ENCODE measurements at places on chromosomes 6 and 20. TPM values are rescaled to one million over a fixed set of nuclear protein-coding genes. Genes with fewer than 3 reads are reported as not detected.

DNA sequence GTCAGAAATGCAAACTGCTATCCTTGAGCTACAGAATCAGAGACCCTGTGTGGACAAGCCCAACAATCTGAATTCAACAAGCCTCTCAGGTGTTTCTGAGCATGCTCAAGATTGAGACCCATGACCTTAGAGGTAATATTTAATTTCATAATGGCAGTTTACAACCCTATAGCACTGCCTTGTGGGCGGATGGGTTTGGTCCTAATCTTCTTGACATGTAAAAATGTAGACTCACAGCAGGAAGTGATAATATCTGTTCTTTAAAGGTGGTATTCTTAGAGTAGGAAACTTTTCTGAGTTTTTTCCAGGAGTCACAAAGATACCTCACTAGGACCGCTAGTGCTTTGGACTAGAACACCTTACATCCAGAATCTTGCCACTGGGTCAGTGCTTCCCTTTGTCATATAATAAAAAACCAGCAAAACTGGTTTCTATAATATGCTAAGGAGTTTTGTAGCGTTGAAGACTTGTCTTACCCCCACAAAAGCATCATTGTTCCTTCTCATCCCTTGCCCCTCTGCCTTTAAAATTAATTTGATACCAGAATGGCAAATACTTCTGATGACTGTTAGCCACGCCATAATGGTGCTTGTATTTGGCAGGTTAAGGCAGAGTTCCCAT, 52.6 kb downstream of the E2F3 start:
- H3K4me1 ChIP-seq, result peaks cover 32% of the 10 kb centered on the region
- DNase-seq, result peak; percentile 28
- peaks cover 48% of the 10 kb centered on the region for H3K36me3 ChIP-seq
- H3K27me3 ChIP-seq, result no peaks in the 10 kb centered on the region
- H3K27ac ChIP-seq, result peak overlapping the region; percentile 1

- H3K4me3 ChIP-seq, result no peak overlapping the region
- no peaks in the 10 kb centered on the region for H3K4me1 ChIP-seq
- no peak for DNase-seq
- no peaks in the 10 kb centered on the region for H3K36me3 ChIP-seq
- peaks cover 7% of the 10 kb centered on the region for H3K27me3 ChIP-seq
These were observed 277.1 kb upstream of the ECI2 start for GRCh38 chr6:4412488-4412887.

- peaks cover 1% of the 10 kb centered on the region for H3K4me1 ChIP-seq
- H3K4me3 ChIP-seq, result no peak overlapping the region
- H3K27ac ChIP-seq, result no peak overlapping the region
These were observed 163.6 kb upstream of the CENPW start for GRCh38 chr6:126176282-126176681.

GRCh38 chr6:3803627-3804468, 45.3 kb upstream of the FAM50B start:
- no peak overlapping the region for H3K27ac ChIP-seq
- no peak for DNase-seq
- H3K36me3 ChIP-seq, result no peaks in the 10 kb centered on the region
- peaks cover 1% of the 10 kb centered on the region for H3K27me3 ChIP-seq
- no peak overlapping the region for H3K4me3 ChIP-seq
- peaks cover 3% of the 10 kb centered on the region for H3K4me1 ChIP-seq

- H3K27me3 ChIP-seq, result no peaks in the 10 kb centered on the region
- peaks cover 21% of the 10 kb centered on the region for H3K36me3 ChIP-seq
- no peak for DNase-seq
- H3K27ac ChIP-seq, result no peak overlapping the region
These were observed 10.9 kb downstream of the VAPB start for GRCh38 chr20:58399926-58400325.

DNA sequence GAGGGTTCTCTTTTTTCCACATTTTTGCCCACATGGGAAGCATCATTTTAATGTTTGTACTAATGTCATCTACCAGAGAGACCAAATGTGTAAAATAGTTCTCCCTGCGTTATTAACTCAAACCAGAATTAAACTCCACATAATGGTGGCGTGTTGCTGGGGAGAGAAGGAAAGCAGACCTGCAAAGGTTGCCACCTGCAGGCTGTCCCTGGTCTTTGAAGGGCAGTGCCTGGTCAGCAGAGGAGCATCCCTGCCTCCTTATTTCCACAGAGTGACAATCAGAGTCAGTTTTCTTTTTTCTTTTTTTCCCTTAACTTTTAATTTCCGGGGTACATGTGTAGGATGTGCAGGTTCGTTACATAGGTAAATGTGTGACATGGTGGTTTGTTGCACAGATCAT, 214.5 kb downstream of the TBX18 start:
- no peaks in the 10 kb centered on the region for H3K4me1 ChIP-seq
- DNase-seq, result no peak
- H3K27ac ChIP-seq, result no peak overlapping the region
- no peaks in the 10 kb centered on the region for H3K27me3 ChIP-seq
- no peaks in the 10 kb centered on the region for H3K36me3 ChIP-seq
- H3K4me3 ChIP-seq, result no peak overlapping the region

DNA sequence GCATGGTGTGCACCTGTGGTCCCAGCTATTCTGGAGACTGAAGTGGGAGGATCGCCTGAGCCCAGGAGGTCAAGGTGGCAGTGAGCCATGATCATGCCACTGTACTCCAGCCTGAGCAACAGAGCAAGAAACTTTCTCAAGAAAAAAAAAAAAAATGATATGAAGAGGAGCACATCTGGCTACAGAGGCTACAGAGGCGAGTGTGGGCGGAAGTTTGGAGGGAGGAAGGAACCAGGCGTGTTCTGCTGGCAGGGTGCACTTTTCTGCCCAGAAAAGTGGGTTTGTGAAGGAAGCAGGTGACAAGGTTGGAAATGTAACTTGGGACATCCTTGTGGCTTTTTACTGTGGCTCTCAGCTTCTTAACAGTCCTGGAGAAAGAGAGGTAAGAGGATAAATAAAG, 96.7 kb downstream of the SNX5 start:
- peaks cover 16% of the 10 kb centered on the region for H3K4me1 ChIP-seq
- H3K4me3 ChIP-seq, result no peak overlapping the region
- H3K27ac ChIP-seq, result peak overlapping the region; percentile 5
- peaks cover 25% of the 10 kb centered on the region for H3K27me3 ChIP-seq

- H3K27ac ChIP-seq, result peak overlapping the region; percentile 93
- H3K4me3 ChIP-seq, result peak overlapping the region; percentile 94
- peak; percentile 53 for DNase-seq
- H3K36me3 ChIP-seq, result peaks cover 18% of the 10 kb centered on the region
These were observed 815 bp upstream of the ITPR3 start for GRCh38 chr6:33620158-33620855.

DNA sequence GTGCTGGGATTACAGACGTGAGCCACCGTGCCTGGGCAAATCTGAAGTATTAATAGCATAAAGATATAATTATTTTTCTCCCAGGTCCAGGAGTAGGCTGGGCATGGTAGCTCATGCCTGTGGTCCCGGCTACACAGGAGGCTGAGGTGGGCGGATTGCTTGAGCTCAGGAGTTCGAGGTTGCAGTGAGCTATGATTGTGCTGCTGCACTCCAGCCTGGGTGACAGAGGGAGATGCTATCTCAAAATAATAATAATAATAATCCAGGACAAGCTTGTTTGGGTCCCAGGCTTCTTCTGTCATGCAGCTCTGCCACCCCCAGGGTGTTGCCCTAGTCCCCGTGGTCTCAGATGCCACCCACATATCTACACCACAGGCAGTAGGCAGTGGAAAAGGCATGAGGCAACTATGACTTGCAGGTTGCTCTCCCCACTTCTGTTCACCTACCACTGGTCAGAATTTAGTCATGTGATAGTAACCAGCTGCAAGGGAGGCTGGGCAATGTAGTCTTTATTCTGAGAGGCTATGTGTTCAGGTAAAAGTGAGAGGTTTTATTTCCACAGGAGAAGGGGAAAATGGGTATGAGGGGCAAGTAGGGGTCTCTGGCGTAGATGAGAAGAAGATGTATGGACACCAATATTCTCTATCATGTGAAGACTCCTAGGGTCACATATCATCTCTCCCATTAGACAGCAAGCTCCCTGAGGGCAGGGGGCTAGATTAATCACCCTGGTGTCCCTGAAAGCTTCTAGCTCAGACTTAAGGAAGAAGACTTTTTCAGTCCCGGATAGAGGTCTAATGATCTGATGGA, 25.7 kb downstream of the TCF15 start:
- no peaks in the 10 kb centered on the region for H3K36me3 ChIP-seq
- peaks cover 14% of the 10 kb centered on the region for H3K27me3 ChIP-seq
- no peak overlapping the region for H3K4me3 ChIP-seq
- no peak overlapping the region for H3K27ac ChIP-seq
- no peak for DNase-seq

- no peak overlapping the region for H3K27ac ChIP-seq
- H3K4me3 ChIP-seq, result no peak overlapping the region
- no peak for DNase-seq
- no peaks in the 10 kb centered on the region for H3K4me1 ChIP-seq
- H3K36me3 ChIP-seq, result no peaks in the 10 kb centered on the region
- H3K27me3 ChIP-seq, result peaks cover 4% of the 10 kb centered on the region
These were observed 194.1 kb downstream of the OGFRL1 start for GRCh38 chr6:71482742-71483141.

DNA sequence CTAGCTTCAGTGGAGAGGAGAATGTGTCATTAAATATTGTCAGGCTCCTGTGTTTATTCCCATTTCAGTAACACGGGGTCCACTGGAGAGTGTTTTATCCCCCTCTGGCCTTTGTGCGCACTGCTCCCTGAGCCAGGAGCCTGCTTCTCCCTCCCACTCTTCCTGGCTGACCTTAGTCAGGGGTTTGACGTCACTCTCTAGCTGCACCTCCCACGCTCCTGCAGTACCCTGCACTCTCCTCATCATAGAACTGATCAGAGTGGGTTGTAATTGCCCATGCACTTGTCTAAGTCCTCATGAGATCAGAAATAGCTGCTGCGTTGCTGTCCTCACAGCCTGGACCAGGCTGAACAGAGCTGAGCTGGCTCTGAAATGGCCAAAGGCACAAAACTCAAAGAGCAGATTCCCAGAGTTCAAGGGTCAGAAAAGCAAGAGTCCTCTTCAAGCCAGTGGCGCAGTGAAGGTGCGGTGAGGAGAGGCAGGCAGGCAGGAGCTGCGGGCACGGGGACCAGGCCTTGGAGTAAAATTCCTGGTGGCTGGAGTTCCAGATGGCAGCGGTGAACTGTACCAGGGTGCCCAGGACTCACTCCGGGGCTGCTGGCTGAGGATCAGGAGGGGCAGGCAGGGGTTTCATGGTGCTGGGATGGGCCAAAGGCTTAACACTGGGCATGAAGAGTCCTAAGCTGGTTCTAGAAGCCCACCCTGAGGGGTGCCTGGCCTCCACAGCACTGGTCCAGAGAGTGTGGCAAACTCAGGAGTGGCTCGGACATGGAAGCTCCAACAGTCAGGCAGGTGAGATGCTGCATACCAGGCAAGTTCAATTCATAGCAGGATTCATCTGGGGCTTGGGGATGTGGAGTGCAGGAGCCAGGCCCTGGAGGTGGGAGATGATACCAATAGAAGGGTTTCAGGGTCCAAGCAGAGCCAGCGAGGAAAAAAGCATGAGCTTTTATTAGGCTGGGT, 170.9 kb downstream of the SCP2D1 start:
- H3K27me3 ChIP-seq, result no peaks in the 10 kb centered on the region
- no peak overlapping the region for H3K4me3 ChIP-seq
- no peaks in the 10 kb centered on the region for H3K4me1 ChIP-seq
- H3K36me3 ChIP-seq, result no peaks in the 10 kb centered on the region
- DNase-seq, result no peak
- H3K27ac ChIP-seq, result no peak overlapping the region

GRCh38 chr20:33865761-33866370, 54.7 kb downstream of the CHMP4B start:
- H3K27ac ChIP-seq, result no peak overlapping the region
- no peak overlapping the region for H3K4me3 ChIP-seq
- no peaks in the 10 kb centered on the region for H3K36me3 ChIP-seq
- peaks cover 5% of the 10 kb centered on the region for H3K4me1 ChIP-seq
- DNase-seq, result no peak

- peaks cover 17% of the 10 kb centered on the region for H3K36me3 ChIP-seq
- H3K27me3 ChIP-seq, result no peaks in the 10 kb centered on the region
- DNase-seq, result peak; percentile 8
- H3K4me1 ChIP-seq, result no peaks in the 10 kb centered on the region
- H3K4me3 ChIP-seq, result no peak overlapping the region
- no peak overlapping the region for H3K27ac ChIP-seq
These were observed 19.3 kb upstream of the APMAP start for GRCh38 chr20:25011831-25012241.

DNA sequence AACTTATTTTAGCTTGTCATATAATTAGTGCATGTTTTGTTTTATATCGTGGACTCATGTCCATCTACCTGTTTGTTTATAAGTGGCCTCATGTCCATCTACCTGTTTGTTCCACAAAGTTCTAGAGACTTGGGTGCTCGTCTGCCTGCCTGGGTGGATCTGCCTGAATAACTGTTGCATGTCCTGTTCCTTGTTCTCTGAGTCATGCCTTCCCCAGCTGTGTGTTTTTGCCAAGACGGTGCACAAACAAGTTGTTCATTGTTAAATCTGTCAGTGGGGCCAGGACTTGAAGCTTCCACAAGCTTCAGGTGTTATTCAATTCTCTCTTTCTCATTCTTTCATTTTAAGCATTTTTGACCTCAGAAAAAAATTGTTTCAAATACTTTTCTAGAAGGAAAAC, 358.0 kb upstream of the CITED2 start:
- no peaks in the 10 kb centered on the region for H3K36me3 ChIP-seq
- no peaks in the 10 kb centered on the region for H3K4me1 ChIP-seq
- no peak overlapping the region for H3K27ac ChIP-seq

GRCh38 chr6:148545901-148546300, 200.9 kb upstream of the UST start:
- H3K27me3 ChIP-seq, result peaks cover 8% of the 10 kb centered on the region
- no peaks in the 10 kb centered on the region for H3K4me1 ChIP-seq
- H3K36me3 ChIP-seq, result no peaks in the 10 kb centered on the region

DNA sequence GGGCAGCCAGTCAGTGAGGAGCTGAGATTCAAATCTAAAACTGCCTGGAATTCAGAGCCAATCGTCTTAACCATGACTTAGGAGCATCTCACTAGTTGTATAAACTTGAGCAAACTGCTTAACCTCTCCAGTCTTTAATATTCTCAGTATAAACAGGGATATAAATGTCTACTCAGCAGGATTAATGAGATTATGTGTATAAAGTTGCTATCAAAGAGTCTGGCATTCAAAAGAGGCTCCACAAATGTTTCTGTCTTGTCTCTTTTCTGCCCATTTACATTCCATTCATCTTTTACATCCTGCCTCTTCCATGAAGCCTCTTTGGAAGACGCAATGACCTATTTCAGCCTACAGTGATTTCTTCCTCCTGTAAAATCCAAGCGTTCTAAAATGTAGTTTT, 66.9 kb downstream of the BLOC1S5 start:
- DNase-seq, result no peak
- no peak overlapping the region for H3K27ac ChIP-seq
- H3K27me3 ChIP-seq, result no peaks in the 10 kb centered on the region
- no peaks in the 10 kb centered on the region for H3K36me3 ChIP-seq

Gene PSORS1C1
- not detected for total RNA-seq

Gene SLC17A4
- not detected for total RNA-seq

Gene AKAP12
- 0.78 TPM for total RNA-seq

Gene MTG2
- total RNA-seq, result 27.2 TPM

Gene IRF4
- total RNA-seq, result 178 TPM
